HuH-7.5 (cell line): ENCODE measurements at places on chromosomes 1 and 21.
A peak's percentile ranks its signal among the peaks of the same experiment; 100 is the strongest.

DNA sequence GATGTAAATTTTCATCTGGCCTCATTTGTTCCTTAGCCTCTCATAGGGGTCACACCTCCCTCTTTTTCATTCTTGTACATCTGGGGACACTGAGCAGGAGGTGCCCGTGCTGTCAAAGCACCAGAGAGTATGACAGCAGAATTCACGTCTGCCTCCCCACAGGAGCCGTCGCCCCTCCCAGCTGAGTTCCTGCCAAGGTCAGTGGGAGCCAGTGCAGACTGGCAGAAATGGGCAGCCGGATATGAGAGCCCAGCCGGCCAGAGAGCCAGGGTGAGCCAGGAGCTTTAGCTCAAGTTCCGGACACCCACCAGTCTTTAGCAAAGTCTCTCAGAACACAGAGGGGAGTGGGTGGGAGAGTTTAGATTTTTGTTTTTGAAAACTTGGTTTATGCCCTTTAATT, 21.9 kb downstream of the GPR137B start:
- no peak for DNase-seq

- DNase-seq, result no peak
Observed at GRCh38 chr1:178134061-178134460, 40.2 kb downstream of the RASAL2 start.

DNA sequence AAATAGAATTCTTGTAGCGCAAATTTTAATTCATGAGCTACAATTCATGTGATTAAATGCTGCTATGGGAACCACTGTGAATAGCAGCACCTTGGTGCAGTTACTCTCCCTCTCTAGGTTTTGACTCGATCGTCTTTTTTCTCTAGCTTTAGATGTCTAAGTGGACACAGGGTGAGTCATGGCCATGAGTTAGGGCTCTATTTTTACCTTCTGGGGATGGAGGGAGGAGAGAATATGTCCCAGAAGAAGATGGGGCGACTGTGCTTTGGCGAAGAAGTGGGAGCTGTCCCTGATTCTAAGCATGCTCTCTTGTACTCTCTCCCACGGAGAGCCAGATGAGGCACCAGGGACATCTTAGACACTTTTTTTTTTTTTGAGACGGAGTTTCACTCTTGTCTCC, 1.6 kb upstream of the OR2B11 start:
- DNase-seq, result no peak

GRCh38 chr1:222691016-222691415, 21.3 kb downstream of the AIDA start:
- no peak for DNase-seq

DNA sequence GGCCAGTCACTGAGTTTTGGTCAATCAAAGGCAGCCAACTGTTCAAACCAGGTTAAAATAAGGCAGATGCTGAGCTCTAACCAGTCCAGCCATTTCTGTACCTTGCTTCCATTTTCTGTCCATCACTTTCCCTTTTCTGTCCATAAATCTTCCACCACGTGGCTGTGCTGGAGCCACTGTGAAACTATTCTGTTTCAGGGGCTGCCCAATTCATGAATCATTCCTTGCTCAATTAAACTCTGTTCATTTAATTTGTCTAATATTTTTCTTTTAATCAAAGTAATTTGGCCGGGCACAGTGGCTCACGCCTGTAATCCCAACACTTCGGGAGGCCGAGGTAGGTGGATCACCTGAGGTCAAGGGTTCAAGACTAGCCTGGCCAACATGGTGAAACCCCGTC, 22.7 kb upstream of the LGALS8 start:
- DNase-seq, result no peak

DNA sequence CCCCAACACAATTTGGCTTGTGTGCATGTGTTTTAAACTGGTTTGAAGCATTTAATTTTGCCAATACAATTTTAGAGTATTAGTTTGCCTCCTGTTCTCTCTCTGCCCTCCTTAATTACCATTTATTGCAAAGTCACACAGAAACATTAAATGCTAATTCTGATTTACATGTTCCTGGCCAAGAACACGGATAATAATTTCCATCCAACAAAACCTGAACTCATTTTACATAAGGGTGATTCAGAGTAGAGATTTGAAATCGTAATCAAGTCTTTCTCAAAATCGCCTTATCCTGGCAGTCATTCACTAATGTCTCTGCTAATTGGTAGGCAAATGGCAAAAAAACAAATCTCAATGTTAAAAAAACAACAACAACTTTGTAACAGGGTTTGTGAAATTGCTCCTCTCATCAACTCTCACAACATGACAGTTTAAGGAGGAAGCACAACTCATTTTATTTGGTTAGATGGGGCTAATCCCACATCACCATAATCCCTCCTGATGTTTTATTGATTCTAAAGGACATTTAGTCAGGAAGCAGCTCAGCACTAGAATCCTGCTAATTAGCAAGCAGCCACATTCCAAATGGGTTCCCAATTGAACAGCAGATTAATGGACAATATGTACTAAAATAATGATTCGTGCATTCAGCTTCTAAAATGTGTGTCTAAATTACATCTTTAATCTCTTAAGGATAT, 55.9 kb downstream of the C1orf87 start:
- DNase-seq, result no peak

DNA sequence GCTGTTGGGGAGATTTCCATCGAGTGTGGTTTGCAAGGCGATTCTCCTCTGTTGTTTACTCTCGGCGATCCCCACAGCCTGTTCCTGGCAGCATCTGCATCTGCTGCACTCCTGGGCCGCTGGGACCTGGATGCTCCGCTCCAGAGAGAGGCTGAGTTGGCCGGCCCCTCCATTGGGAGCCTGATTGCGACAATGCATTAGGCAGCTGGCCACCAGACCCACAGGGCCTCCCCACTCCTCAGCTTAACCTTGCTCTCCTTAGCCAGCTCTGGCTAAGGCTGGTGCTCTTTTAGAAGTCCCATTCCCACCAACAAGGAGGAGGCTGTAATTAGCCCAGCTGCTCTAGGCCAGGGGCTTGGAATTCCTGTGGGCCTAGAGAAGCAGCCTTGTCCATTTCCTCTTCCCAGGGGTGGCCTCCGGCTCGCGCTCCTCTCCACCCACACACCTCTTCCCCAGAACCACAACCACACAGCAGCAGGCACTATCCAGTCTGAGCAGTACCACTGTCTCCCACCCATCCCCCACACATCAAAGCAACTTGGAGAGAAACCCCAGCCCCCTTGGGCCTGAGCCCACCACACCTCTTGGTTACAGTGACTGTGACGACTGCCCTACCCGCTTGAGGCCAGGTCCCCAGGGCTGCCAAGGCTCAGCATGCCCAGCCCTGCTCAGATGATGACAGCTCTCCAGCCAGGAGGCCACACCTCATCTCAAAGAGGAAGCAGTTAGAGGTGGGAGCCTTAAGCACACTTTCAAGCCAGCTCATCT, 193.8 kb upstream of the EDN2 start:
- no peak for DNase-seq

- DNase-seq, result no peak
Observed at GRCh38 chr1:71118086-71118485, 37.3 kb upstream of the ZRANB2 start.

- DNase-seq, result no peak
Observed at GRCh38 chr1:143699731-143700130, 272.1 kb downstream of the FAM72C start.

DNA sequence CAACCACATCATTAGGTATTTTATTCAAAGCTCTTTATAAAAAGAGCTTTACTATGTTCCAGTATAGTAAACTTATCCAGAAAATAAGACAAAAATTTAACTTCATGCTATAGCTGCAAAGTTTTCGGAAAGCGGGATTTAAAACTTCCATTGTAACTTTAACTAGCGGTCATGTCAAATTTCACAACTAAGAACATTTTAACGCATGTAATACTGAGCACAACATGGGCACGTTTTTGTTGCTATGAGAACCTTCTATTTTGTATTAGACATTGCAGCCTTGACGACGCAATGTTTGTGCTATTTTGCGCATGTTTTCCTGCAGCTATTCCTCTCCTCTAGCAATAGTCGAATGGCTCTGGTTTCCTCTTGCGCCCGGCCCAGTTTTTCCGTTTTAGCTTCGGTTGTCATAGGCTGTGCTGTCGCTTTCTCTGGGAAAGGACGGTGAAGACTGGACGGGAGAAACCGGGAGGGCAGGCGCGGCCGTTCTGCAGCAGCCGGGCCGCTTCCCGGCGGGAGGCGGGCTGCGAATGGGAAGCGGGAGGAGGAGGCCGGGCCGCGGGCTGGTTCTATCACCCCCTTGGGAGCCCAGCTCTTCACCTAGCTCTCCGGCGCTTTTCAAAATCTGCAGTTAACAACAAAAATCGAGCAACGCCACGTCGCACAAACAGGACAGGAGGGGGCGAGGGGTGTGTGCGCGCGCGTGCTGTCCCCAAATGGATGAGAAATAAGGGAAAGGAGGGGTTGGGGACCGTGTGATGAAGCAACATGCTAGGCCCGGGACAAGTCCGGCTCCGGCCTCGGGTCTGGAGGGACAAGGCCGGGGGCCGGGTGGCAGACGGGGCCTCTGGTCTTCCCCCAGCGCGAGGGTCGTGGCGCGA, 105.3 kb upstream of the HNRNPU start:
- DNase-seq, result peak; percentile 47

DNA sequence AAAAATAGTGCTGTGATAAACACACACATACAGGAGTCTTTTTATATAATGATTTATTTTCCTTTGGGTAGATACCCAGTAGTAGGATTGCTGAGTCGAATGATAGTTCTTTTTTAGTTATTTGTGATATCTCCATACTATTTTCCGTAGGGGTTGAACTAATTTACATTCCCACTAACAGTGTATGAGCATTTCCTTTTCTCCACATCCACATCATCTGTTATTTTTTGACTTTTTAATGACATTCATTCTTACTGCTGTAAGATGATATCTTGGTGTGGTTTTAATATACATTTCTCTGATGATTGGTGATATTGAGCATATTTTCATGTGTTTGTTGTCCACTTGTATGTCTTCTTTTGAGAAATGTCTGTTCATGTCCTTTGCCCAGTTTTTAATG, 78.3 kb downstream of the NIBAN1 start:
- no peak for DNase-seq

DNA sequence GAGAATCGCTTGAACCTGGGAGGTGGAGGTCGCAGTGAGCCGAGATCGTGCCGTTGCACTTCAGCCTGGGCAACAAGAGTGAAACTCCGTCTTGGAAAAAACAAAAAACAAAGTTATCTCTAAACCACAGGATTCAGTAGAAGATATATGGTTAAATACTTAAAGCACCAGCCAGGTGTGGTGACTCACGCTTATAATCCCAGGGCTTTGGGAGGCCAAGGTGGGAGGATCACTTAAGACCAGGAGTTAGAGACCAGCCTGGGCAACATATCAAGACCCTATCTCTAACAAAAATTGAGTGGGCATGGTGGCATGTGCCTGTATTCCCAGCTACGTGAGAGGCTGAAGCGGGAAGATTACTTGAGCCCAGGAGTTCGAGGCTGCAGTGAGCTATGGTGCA, 5.6 kb downstream of the NECAP2 start:
- no peak for DNase-seq

DNA sequence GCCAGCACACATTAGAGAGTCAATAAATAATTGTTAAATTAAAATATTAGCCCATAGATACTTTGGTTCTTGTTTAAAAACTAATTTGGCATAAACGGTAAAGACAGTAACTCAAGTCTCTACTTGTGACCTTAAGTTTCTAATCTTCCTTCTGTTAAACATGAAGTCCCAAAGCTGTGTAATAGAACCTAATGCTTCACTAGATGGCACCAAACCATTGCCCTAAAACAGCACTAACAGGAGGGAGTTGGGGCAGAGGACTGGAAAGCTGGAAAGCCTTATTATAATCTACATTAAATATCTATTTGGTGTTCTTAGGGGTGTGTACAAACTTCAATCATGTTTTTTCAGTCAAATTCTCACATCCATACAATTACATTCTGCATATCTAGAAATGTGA, 176.7 kb downstream of the OLFM3 start:
- DNase-seq, result no peak

GRCh38 chr1:12230549-12231275, 882 bp downstream of the VPS13D start:
- peak; percentile 42 for DNase-seq

DNA sequence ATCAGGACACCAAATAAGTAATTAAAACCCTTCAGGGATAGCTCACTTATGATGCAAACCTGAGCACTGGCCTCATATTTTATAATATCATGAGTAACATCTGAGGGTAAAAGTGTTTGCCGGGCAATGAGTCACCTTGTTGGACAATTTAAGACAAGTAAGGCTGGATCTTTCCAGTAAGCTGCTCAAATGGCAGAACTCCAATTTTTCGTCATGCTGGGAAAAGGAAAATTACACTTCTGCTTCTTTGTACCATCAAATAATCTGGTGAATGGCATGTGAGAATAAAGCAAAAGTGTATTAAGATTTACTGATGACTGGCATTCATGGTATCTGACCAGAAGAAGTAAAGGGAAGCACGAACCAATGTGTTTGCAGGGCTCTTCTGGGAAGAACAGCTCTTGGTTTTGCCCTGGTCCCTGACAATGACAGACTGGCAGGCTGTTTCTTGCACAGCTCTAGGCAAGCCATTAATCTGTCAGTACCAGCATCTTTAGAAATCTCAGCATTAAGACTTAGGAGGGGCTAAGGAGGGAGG, 392.2 kb downstream of the VAV3 start:
- DNase-seq, result no peak

DNA sequence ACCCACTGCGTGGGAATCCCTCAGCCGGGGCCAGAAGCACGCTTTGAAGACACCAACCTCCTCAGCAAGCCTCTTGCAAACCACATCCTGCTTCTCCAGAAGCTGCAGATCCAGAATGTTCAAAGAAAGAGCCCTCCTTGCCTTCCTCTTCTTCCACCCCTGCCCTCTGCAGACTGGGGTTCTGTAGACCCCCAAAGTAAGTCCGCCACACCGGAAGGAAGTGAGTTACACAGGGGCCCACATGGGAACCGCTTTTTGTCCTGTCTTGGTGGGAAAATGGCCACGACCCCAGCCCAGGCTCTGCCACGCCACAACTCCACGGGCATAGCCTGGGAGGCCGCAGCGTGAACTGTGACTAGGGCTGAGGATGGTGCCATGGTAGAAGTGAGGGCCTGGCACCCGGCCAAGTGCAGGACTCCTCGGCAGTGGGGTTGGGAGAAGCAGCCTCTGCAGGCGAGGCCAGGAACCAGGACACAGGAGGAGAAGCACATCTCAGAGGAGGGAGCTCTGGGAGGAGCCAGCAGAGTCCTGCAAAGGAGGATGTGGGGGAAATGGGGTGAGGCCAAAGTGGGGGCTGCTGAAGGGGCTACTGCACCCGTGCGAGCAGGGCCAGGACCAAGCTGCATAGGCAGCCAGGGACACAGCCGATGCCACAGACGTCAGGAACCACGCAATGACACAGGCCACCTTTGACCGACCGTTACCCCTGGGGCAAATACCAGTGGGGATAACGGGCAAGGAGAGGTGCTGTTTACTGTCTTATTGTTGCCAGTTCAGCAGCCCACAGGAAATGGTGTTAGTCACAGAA, 30.9 kb downstream of the PDE9A start:
- DNase-seq, result no peak
